NCI-H524 (cell line): ENCODE measurements at places on chromosomes 7 and 10.

DNA sequence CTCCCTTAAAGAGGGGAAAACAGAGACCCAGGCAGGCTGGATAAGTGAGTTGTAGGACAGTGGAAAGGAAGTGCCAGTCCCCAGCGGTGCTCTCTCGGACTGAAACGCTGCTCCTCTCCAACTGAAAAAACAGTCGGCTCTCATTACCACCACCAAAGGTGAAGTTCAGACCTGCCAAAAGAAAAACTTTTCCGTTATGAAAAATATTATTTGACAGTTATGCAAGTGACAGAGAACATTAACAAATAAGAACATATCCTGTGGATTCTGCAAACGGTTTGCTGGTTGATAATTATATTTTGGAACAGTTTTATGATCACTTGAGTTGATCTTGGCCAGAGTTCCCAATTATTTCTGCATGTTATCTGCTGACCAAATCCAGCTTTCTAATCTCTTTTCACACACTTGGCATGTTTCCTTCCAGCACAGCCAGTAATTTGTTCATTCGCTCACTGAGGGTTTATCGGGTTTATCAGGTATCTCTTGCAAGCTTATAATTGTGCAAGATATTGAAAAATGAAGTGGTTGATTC lies 82.6 kb downstream of the PTPRE start:
- no peak for DNase-seq

GRCh38 chr7:132580277-132580676 lies 4.0 kb upstream of the PLXNA4 start:
- DNase-seq, result peak; percentile 16

DNA sequence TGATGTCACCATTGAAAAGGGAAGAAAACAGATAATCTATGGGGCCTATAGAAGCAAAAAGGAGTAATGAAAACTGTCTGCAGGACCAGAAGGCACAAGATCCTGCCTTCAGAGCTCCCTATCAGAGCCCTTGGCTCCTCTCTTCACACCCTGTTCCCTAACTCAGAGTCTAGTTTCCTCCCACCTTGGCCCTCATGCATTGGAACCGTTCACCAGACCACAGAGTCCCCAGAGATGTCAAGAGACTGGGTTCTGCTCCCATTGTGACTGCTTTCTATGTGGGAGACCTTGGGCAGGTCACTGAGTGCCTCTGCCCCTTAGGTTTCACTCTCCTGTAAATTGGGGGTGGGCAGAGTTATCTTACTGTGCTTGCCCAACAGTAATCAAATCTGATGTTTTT lies 80.1 kb upstream of the RPA3 start:
- no peak for DNase-seq

DNA sequence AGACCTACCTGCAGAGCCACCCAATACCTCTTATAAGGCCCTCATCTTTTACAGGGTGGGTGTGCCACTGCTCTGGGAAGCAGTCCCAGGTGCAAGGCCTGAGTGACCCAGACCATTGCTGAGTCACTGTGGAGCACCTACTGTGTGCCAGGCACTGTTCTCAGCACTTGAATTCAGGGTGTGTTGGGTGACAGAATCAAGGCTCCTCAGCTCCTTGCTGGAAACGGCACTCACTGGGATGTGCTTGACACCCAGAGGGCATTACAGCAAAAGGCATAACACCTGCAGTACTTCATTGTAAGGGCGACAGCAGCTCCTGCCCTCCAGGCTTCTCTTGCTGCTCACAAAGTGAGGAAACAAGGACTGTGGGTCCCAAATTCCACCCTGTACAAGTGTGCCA lies 7.1 kb downstream of the CAMK2B start:
- DNase-seq, result no peak

DNA sequence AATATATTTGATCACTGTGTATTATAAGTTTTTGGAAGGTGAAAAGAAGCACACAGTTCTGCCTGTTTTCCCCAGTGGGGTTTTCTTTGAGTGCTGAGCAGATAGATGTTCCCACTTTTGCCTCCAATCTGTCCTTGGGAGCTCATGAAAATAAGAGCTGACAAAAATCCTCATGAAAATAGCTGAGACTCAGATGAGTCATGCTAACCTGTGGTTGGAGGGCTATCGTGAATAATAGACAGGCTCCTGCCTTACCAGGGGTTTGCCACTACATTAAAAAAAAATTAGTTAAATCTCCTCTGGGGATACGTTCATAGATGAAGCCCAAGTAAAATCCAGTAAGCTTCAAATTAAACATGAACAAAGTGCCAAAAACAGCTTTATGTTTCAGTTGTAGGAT lies 10.9 kb upstream of the AOAH start:
- no peak for DNase-seq

DNA sequence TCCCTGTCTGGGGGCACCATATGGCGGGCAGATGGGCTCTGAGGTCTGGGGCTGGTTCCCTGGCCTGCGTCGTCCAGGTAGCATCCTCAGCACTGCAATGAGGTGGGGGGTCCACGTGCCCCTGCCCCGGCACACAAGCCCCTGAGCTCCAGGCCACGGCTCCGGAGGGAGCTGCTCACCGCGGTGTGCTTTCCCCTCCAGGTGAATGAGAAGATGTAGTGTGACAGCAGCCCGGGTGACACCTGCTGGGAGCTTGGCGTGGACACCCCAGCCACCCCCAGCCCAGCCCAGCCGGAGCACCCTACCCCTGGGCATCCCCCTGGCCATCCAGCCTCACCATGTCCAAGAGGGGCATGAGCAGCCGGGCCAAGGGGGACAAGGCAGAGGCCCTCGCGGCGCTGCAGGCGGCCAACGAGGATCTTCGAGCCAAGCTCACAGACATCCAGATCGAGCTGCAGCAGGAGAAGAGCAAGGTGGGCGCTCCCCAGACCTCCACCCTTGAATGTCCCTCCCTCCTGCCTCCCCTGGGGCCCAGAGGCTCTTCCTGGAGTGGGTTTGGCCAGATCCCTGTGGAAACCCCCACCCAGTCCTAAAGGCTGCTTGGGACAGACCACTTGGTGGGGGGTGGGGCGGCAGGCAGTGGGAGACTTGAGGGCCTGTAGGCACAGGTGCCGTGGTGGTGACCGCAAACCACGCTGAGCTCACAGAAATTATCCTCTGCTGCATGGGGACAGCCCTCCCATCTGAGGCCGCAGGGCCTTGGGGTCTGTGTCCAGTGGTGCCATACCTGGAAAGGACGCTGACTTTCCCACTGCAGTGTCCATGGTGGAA lies 38.9 kb downstream of the JAKMIP3 start:
- no peak for DNase-seq

DNA sequence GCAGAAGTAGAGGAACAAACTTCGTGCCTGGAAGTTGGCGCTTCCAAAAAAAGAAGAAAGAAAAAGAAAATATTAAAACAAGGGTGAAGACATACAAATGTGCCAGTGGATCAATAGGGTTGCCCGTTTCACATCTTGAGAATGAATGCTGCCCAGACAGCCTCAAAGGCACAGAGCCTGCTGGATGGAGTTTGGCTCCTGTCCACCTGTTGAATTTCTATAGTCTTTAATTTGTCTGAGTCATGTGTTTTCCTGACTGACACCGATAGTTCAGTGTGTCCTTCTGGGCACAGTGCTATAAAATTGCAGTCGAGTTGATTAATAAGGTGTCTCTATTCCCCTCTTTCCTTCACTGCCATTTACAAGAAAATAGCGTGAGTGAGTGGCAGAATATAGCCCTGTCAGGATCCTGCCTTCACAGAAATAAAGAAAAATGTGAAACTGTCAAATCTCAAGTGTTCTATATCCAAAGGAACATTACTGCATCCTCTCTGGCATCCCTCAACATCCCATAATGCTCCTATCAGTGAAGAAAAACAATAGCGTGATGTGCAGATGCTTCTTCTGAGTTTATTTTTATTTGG lies 471.3 kb upstream of the AUTS2 start:
- DNase-seq, result no peak
